ENCODE measurements at places on chromosomes 1 and 21. TPM values are rescaled to one million over a fixed set of nuclear protein-coding genes. Genes with fewer than 3 reads are reported as not detected.

- peaks cover 2% of the 10 kb centered on the region for H3K4me1 ChIP-seq
- no peaks in the 10 kb centered on the region for H3K27me3 ChIP-seq
- DNase-seq: no peak
- H3K36me3 ChIP-seq: no peaks in the 10 kb centered on the region
- no peak overlapping the region for H3K4me3 ChIP-seq
Observed at GRCh38 chr1:214318356-214318755, 37.4 kb downstream of the SMYD2 start.

DNA sequence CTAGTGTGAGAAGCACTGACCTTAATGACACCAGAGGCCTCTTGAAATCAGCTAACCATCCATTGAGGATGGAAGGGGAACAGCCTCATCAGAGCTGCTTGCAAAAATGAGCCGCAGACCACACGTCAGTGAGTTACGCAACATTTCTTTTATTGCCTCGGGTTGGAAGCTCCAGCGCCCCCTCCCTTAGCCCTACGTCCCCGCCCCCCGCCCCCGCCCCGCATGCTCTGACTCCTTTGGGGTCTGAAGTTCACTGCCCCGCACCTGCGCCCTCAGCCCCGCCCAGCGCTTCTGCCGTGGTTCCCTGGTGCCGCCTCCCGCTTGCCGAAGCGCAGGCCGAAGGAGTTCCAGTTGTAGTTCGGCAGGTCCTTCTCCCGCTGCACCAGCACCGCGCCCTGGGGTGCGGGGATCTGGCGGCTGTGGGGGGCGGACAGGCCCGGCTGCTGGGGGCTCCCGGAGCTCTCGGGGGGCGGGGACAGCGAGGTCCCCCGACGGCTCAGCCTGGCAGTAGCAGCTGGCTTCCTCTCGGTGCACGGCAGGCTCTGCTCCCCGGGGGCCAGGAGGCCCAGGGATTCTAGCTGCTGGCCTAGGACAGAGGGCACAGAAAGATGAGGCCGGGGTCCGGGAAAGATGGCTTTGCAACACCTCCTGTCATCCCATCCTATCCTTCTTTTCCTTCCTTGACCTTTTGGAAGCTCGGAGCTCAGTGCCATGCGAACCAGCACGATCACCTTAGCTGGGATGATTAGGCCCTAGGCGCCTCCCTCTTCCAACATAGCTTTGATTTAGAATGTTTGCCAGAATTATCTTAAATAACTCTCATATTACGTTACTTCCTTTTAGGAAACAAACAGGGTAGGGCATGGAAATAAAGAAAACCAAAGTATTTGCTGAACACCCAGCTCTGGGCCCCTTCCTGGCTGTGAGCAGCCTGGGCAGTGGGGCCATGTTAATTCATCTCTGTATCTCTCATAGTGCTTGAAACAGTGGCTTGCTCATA, 5.8 kb downstream of the KISS1 start:
- peak; percentile 72 for DNase-seq
- H3K27ac ChIP-seq: peak overlapping the region; percentile 73
- H3K4me1 ChIP-seq: peaks cover 3% of the 10 kb centered on the region
- H3K27me3 ChIP-seq: no peaks in the 10 kb centered on the region
- H3K4me3 ChIP-seq: no peak overlapping the region

DNA sequence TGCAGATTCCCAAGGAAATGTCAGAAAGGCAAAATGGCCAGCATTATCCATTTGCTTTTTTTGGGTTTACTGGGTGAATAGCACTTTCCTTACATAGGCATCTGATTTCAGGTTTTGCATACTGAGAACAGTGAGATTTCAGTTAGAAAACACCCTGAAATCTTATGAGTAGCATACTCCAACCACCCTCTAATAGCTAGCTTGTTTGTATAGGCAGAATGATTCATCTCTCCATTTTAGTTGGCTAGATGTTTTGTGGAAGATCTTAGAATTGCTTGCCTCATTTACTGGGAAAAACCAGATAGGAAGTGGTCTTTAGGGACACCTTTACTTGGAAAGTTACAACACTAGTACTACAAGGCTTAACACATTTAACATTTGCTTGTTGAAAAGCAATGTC, 10.4 kb downstream of the KYAT3 start:
- H3K4me1 ChIP-seq: peaks cover 10% of the 10 kb centered on the region
- no peak overlapping the region for H3K27ac ChIP-seq
- H3K4me3 ChIP-seq: no peak overlapping the region
- DNase-seq: no peak
- no peaks in the 10 kb centered on the region for H3K36me3 ChIP-seq
- H3K27me3 ChIP-seq: no peaks in the 10 kb centered on the region

GRCh38 chr1:112342558-112342957, 53.5 kb upstream of the CTTNBP2NL start:
- no peak for DNase-seq
- no peaks in the 10 kb centered on the region for H3K4me1 ChIP-seq
- no peaks in the 10 kb centered on the region for H3K36me3 ChIP-seq
- H3K27ac ChIP-seq: no peak overlapping the region
- H3K27me3 ChIP-seq: no peaks in the 10 kb centered on the region

DNA sequence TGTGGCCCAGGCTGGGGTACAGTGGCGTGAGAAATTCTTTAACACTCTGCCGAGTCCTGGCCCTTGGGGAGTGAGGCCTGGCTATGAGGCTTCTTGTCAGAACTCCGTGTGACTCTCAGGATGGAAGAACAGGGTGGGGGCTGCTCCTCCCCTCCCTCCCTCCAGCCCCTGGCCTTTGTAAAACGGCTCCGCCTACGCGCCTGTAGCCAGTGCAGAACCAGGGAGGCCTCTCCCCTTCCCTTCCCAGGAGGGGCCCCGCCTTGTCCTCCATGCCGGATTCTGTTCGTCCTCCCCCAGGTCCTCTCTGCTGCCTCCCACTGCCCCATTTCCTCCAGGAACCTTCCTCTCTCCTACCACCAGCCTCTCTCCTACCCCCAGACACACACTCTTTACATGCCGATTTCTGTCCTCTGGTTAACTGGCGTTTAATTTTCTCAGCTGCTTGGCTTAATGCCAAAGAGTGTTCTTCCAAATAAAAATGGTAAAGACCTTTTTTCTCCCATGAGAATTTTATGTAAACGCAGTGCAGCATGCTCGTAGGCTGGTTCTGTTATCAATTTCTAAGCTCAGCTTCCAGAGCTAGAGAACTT, 21.0 kb downstream of the PDE9A start:
- peaks cover 3% of the 10 kb centered on the region for H3K4me1 ChIP-seq
- H3K4me3 ChIP-seq: peak overlapping the region; percentile 4
- H3K36me3 ChIP-seq: no peaks in the 10 kb centered on the region
- peak; percentile 69 for DNase-seq
- H3K27ac ChIP-seq: no peak overlapping the region

- no peak overlapping the region for H3K27ac ChIP-seq
- H3K27me3 ChIP-seq: no peaks in the 10 kb centered on the region
Observed at GRCh38 chr1:43199093-43199726, 27.1 kb downstream of the CFAP57 start.

GRCh38 chr1:170675865-170676264, 11.9 kb downstream of the PRRX1 start:
- no peak overlapping the region for H3K27ac ChIP-seq
- H3K36me3 ChIP-seq: no peaks in the 10 kb centered on the region
- peaks cover 1% of the 10 kb centered on the region for H3K4me1 ChIP-seq
- no peak for DNase-seq
- H3K4me3 ChIP-seq: no peak overlapping the region

GRCh38 chr1:210905944-210906453, 227.9 kb downstream of the KCNH1 start:
- no peak for DNase-seq
- H3K27ac ChIP-seq: no peak overlapping the region
- H3K27me3 ChIP-seq: no peaks in the 10 kb centered on the region

GRCh38 chr1:72230746-72231145, 51.6 kb downstream of the NEGR1 start:
- H3K4me3 ChIP-seq: no peak overlapping the region
- DNase-seq: no peak
- no peaks in the 10 kb centered on the region for H3K27me3 ChIP-seq
- H3K27ac ChIP-seq: no peak overlapping the region

AADACL4 gene
- 0.38 TPM for polyA plus RNA-seq

KIF14 gene
- 0.06 TPM for polyA plus RNA-seq

C8A gene
- not detected for polyA plus RNA-seq

DLGAP3 gene
- 0.05 TPM for polyA plus RNA-seq

GUCA2B gene
- not detected for polyA plus RNA-seq

CCDC181 gene
- 4.1 TPM for polyA plus RNA-seq

CD101 gene
- 0.30 TPM for polyA plus RNA-seq
